ENCODE measurements at places on chromosomes 5 and 9.
A peak's percentile ranks its signal among the peaks of the same experiment; 100 is the strongest.

DNA sequence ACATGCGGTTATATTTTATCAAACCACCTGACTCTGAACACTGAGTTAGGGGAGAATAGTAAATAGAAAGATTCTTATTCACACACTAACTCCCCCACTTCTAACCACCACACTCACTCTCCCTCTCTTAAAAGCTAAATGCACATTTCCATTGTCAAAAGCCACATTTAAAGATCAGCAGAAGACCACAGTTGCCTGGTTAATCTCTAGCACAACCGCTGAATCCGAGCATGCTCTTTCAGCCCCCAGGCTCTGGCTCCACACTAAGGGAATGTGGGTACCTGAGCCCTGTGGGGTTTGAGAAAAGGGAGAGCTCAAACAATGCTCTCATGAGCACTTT is 35.7 kb downstream of the PFDN1 start:
- DNase-seq, result no peak

- DNase-seq, result no peak
Measured at GRCh38 chr5:72540759-72541438, 33.7 kb upstream of the ZNF366 start.

GRCh38 chr9:136629879-136630661 is 32.6 kb upstream of the EGFL7 start:
- DNase-seq, result peak; percentile 39

DNA sequence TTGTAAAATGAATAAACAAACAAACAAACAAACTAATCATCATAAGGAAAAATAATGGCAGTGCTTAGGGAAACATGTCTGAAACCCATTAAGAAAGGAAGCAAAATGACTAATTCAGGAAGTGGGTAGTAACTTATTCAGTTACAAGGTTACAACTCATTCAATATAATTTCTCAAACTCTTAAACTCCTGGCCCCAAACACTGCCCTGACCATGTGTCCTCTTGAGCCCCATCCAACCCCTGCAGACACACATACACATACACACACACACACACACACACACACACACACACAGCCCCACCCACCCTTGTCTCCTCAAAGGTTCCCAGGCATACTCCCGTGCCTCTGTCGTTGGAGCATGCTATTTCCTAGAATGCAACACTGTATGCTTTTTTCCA is 193.9 kb downstream of the SEC61B start:
- no peak for DNase-seq

DNA sequence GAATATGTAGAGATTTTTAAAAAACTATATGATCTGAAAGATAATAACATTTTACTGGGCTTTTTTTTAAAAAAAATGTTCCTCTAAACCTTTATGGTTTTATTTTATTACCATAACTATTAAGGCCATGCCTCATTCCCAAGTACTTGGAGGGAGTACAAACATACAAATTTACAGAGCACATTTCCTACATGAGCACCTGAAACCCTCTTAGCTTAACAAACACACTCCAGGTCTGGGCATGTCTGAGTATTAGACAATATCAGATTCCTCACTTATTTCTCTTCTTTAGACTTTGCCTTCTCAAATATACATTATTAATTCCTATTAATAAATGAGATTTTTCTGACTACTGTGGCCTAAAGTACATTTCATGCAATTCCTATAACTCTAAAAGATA is 319.2 kb downstream of the SLCO4C1 start:
- DNase-seq, result no peak

- no peak for DNase-seq
Measured at GRCh38 chr5:9562141-9562540, 16.3 kb upstream of the SEMA5A start.

DNA sequence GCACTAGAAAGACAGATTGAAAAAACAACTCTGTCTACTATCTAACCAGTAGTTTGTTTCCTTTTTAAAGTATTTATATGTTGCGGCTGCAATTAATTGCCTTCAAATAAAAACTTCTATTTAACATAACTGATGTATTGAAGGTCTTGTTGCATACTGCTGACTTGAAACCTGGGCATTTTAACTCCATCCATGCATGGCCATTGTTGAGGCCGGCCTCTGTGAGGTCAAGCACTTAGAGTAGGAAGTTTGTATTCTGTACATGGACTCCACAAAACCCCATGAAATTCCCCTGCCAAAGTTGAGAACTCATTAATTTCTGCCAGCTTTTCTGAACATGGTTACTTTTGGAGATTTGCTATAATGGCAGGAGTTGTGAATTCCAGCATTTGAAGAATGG is 150.6 kb downstream of the GAS1 start:
- DNase-seq, result no peak

Data from NCI-H2107 (cell line).